ENCODE measurements at places on chromosomes 2 and 18.

DNA sequence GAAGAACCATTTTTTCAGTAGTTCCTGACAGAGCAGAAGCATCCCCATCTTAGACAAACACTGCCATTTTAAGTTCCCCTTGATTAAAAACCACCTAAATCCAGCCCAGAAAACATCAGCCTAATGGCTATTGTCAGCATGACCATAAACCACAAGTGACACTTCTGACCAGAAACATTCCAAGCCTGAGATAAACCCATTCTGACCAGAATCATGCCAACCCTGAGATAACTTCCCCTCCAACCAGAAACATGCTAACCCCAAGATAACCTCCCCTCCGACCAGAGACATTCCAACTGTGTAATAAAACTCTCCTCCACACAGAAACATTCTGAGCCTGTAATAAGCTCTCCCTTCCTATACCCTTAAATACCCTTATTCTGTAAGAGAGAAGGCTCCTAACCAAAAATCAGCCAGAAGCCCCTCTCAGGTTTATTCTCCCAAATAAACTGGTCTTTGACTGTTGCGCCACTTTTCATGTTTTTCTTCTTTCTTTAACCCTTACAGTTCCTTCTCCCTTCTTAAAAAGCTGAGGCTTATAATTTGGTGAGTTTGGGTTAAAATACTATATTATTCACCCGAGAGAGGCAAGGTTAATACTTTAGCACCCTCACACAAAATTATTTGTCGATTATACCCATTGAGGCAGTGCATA lies 149.7 kb downstream of the HNMT start:
- no peak for DNase-seq

DNA sequence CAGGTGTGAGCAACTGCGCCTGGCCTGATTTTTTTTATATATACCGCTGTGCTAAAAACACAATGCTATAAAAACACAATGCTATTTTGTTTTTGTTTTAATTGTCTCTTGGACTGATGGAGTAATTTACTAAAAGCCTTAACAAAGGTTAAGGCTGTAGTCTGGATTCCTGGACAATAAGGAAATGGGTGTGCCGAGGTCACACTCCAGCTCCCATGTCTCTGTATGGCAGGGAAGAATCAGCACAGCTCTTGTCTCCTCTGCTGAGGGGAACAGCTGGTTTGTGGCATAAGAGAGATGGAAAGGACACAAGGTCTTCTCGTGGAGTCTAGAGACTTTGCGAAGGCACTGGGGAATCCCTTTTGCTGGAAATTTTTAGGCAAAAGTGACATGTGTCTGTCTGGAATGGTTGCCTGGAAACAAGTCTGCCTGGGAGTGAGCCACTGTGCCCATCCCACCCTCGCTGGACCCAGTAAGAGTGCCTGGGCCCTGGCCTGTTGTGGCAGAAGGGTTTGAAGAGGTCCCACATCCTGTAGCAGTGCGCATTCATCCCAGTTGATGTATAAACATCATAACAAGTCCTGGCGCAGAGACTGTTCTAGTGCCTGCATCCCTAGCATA lies 73.1 kb downstream of the MAPK4 start:
- DNase-seq = no peak

GRCh38 chr2:59925321-59925720 lies 628.1 kb downstream of the BCL11A start:
- DNase-seq = no peak

DNA sequence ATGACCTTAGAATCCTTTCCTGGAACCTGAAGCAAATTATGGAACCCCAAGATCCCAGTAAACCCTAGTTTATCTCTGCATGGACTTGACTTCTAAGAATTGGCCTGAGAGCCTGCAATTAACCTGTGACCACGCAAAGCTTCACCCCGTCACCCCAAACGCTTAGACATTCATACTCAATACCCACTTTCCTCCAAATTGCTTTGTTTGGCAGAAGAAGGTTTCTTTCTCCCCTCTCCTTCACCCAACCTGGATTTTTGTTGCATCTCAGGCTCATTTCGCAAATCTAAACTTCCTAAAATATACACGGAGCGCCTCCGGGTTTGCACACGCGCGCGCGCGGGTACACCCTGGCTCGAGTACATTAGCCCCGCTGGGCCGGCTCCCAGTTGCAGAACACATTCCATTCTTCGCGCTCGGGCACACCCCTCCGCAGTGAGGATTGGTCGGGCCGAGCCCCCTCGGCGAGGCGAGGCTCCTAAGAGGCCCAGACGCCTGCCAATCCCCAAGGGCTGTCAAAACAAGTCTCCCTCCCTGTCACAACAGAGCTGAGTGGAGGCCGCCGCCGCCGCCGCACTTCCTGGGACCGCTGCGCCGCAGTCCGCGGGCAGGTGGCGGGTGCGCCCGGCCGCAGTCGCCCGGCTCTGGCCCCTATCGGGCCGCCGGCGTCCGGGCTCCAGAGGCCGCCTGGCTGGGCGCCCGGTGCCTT lies at the start of gene PLCL1:
Gene PLCL1, plus strand, starts transcription at position 545 of the 709 bp plus-strand sequence.
- DNase-seq = peak; percentile 97

- no peak for DNase-seq
Measured at GRCh38 chr2:145199827-145200706, 680.1 kb upstream of the ZEB2 start.

Data from adipocyte (in vitro differentiated cells).